ENCODE measurements at places on chromosomes 1 and 21.

GRCh38 chr1:14467112-14467511 lies 131.4 kb upstream of the KAZN start:
- no peak for DNase-seq

- no peak for DNase-seq
Measured at GRCh38 chr1:21205416-21205815, 28.7 kb upstream of the EIF4G3 start.

GRCh38 chr1:151713874-151714273 lies 2.7 kb downstream of the CELF3 start:
- no peak for DNase-seq

- no peak for DNase-seq
Measured at GRCh38 chr21:40733024-40733397, 113.9 kb downstream of the DSCAM start.

DNA sequence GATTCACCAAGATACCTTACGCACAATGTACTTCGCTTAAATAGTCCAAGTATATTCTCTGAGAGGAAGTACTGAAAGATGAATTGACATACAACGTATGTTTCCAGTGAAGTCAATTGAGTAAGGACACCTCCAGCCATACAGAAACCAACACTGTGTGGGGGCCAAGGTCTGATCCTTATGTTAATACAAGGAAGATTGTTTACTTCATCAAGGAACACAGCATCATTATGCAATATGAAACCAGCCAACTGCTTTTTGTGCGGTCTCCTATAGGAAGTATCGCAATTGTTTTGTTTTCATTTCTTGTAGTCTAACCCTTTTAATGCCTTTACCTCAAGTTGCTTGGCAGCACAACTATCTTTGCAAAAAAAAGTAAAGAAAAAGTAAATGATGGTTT lies 28.2 kb upstream of the TEKT2 start:
- no peak for DNase-seq

DNA sequence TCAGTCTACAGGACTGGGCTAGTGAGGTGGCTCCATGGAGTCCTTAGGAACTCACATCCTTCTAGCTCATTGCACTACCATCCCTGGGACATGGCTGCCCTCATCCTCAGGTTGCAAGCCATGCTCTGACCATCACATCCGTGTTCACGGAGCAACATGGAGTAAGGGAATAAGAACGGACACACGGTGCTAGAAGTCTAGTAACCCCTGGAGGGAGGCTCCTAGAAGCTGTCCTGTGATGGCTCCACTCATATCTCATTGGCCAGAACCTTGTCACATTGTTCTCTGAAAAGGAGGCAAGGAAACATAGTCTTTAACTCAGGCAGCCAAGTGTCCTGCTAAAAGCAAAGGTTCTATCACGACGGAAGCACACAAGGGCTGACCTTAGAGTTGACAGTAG lies 3.9 kb downstream of the MRAP start:
- DNase-seq = no peak

- DNase-seq = no peak
Measured at GRCh38 chr1:157562515-157562914, 10.2 kb upstream of the FCRL5 start.

GRCh38 chr1:43427941-43428340 lies 25.8 kb downstream of the HYI start:
- no peak for DNase-seq
